MG63 (cell line): ENCODE measurements at places on chromosomes 3 and 15. TPM values are rescaled to one million over a fixed set of nuclear protein-coding genes. Genes with fewer than 3 reads are reported as not detected.

GRCh38 chr15:57406062-57406772 lies 29.9 kb downstream of the CGNL1 start:
- DNase-seq, result no peak

- no peak for DNase-seq
Observed at GRCh38 chr3:50480471-50480870, 23.0 kb downstream of the CACNA2D2 start.

GRCh38 chr15:88992216-88992615 lies 79.0 kb upstream of the MFGE8 start:
- no peak for DNase-seq

KCTD6 gene
- total RNA-seq, result 5.1 and 13.4 TPM in 2 replicates

GRCh38 chr3:40850861-40851260 lies 326.1 kb downstream of the ZNF621 start:
- DNase-seq, result no peak

DNA sequence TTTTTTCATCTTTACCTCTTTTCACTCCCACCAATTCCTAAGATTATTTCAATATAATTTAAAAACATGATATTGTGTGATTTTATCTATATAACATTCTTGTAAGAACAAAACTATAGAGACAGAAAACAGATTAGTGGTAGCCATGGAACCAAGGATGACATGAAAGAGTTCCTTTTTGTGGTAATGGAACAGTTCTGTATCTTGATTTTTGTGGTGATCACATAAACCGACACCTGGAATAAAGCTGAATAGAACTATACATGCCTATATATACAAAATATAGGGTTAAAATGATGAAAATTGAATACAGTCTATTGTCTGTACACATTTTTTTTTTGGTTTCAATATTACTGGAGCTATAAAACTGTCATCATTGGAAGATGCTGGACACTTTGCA lies 945.4 kb downstream of the SI start:
- no peak for DNase-seq

DNA sequence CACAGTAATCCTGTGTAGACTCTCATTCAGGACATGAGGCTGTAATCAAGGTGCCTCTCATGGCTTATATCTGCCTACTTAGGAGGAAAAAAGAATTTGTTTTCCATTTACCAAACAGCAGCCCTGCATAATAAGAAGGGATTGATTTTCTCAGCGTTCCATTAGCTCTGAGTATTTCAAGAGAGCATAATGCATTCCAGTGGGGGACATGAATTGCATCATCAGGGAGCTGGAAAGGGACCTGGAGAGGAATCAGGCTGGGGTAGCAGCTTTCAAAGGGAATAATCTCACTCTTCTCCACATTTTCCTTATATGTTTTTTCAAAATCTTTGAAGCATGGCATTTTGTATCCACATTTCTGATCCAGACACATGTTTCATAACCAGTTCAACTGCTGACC lies 150.6 kb upstream of the ANKRD28 start:
- no peak for DNase-seq

DNA sequence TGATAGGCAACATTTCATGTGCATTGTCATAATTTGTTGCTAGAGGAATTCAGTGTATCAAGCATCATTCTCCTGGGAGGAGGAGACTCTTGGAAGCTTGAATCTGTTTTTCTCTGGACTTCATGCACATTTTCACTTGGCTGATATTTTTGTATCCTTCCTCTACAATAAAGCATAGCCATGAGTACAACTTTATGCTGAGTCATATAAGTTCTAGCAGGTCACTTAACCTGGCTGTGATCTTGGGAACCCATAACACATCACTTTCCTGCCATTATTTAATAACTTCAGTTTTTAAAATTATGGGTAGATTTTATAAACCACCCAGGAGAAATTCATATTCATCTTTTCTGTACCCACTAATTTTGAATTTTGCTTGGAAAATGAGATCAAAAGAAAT lies 203.0 kb upstream of the CD96 start:
- DNase-seq, result no peak

GRCh38 chr3:5270666-5271371 lies 83.3 kb downstream of the EDEM1 start:
- no peak for DNase-seq

DNA sequence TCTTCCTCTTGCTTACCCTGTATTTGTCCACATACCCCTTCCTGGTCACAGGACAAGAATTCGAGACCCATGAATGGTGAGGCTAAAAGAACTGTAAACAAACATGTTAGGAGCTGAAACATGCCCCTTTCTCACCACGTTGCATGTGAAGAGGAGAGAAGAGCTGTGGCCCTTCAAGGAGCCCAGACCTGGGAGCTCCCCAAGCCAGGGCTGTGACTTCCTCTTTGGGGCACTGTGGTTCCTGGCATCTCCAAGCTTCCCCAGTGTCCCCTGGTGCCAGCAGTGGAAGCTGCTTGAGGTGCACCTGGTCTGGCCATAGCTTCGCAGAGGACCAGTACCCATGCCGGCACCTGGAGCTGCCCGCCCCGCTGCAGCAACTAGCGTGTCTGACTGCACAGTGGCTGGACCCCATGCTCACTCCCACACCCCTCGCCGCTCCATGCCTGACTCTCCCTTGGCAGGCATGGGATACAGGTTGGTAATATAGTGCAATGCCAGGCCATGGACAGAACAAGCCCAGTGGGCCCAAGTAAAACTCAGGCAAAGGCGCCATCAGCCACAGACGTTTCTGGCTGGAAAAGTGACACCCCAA lies 9.9 kb downstream of the SPCS1 start:
- no peak for DNase-seq

CD47 gene
- total RNA-seq, result 69.0 and 158 TPM in 2 replicates

- DNase-seq, result no peak
Observed at GRCh38 chr3:15929944-15930571, 132.3 kb upstream of the ANKRD28 start.

DNA sequence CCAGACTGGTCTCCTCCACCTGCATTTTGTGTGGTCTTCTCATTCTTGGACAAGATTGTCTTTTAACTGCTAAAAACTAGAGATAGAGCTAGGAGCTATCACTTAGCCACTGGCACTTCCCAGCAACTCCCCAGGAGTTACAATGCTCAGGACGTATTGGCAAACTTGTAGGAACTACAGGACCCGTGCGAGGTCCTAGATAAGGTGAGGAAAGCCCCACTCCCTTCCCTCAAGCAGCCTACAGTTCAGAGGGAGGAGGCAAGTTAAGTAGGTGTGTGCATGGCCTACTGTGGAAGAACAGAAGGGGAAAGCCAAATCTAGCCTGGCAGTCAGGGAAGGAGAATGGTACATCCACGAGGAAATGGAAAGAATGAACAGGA lies 504.7 kb upstream of the PROK2 start:
- no peak for DNase-seq

RLBP1 gene
- total RNA-seq, result not detected in 2 replicates

FAH gene
- total RNA-seq, result 44.8 and 93.3 TPM in 2 replicates

- DNase-seq, result no peak
Observed at GRCh38 chr3:128498901-128499530, 6.0 kb upstream of the GATA2 start.

DNA sequence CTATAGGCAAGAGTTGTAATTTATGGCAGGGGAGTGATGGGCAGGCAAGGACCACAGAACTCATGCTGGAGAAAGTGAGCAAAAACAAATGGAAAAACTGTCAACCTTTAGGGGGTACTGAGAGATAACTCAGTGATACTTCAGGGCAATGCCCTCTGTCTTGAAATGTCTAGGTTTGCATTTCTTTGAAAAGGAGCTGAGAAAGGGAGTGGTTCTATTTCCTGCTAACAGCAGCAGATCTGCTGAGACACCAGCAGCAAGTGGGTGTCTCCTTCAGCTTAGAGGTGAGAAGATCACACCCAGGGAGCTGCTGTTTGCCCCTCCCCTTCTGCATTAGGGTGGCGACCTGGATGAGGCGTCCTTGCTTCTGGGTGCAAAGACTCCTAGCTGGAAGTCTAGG lies 42.3 kb upstream of the XIRP1 start:
- no peak for DNase-seq

DNA sequence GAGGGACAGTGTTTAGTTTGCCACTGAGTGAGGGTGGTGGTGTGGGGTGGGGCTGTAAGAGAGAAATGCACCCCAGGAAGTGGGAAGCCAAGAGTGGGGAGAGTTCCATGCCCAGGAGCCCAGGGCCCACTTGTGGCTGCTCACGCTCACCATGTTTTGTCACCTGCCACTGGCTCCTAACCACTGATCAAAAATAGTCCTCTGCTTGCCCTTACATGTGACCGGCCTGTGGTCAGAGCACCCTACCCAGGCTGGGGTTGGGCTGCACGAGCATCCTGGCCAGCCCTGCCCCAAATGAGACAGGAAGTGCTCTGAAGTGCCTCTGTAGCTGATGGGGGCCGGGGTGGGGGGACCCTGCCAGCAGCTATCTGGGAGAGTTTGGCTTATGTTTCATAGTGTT lies 216.3 kb downstream of the RPLP1 start:
- DNase-seq, result no peak

GRCh38 chr3:15439476-15439875 lies 12.1 kb downstream of the EAF1 start:
- peak; percentile 24 for DNase-seq

KLHL6 gene
- total RNA-seq, result not detected in 2 replicates

GRCh38 chr3:52452570-52453221 lies 1.1 kb downstream of the TNNC1 start:
- DNase-seq, result no peak

- DNase-seq, result peak; percentile 74
Observed at GRCh38 chr15:40506964-40507571, 36.3 kb downstream of the CHST14 start.

- DNase-seq, result no peak
Observed at GRCh38 chr3:38816026-38816425, at the start of gene SCN10A. Gene SCN10A, minus strand, starts transcription at chr3:38816217. Its CDS starts 22,207 bp downstream, at chr3:38794010.

THAP10 gene
- 5.6 and 8.9 TPM in 2 replicates for total RNA-seq

COL6A5 gene
- total RNA-seq, result not detected in 2 replicates
